Caki2 (cell line): ENCODE measurements at places on chromosomes 4 and X.
A peak's percentile ranks its signal among the peaks of the same experiment; 100 is the strongest.

DNA sequence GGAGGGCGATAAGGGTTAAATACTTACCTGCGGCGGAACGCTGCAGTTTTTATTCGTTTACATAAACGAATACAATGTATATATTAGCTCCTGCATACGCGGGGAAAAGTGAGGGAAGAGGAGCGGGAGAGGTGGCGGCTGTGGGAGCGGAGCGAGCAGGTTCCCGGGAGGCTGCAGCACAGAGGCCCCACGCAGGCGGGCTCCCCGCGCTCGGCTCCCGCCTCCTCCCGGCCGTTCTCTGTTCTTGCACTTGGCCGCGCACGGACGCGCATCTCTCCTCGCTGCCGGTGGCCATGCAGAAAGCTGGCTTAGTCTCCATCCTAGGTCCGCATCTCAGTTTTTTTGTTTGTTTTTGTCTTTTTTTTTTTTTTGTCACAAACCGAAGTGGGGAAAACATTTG, 340.4 kb upstream of the FAT1 start:
- no peak for DNase-seq

DNA sequence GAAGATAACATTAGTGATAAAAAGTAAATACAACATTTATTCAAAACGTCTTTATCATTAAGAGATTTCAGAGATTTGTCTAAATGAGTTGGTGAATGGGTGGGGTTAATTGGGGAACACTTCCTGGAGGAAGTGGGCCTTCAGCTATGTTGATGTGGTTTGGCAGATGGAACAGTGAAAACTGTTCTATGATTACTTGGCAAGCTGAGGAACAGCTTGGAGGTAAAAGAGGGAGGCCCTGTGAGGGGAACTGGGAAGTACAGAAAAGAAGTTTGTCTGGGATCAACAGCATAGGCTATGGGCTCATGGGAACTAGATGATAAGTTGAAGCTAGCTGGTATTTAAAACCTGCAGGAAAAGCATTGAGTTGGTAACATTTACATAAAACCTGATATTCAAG, 26.0 kb downstream of the OCRL start:
- no peak for DNase-seq

DNA sequence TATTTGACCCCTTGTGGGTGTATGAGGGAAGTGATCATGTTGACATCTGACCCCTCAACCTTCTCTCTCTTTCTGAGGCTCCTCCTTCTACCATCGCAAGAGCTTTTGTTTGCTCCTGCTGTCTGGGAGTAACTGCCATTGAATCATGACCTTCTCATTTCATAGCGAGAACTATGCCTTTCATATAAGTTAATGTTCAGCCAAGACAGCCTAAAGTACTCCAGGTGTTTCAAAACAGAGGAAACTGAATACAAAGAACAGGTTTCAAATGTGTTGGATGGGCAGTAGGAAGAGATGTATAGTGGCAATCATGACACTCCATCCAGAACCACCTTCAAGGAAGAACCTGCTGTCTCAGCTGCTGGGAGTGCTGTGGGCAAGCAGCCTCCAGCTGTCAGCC, 403.1 kb downstream of the MID1IP1 start:
- no peak for DNase-seq

DNA sequence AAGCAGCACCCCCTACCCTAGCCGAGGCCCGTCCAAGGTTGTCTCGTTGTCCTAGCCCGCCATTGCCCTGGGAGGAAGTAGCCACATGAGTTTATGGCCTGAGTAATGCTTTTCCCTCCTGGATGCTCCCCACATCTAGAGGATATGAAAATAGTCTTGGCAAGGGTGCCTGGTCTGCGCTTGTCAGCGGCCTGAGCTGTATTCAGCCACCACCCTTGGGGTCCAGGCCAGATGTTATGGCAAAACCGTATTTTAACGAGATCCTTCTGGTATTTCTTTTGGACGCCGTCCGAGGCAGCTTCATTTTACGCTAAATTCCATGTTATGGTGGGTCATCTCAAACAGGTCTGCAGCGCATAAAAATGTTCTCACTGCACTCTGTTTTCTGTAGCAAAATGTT, 89.3 kb downstream of the GPR143 start:
- no peak for DNase-seq

DNA sequence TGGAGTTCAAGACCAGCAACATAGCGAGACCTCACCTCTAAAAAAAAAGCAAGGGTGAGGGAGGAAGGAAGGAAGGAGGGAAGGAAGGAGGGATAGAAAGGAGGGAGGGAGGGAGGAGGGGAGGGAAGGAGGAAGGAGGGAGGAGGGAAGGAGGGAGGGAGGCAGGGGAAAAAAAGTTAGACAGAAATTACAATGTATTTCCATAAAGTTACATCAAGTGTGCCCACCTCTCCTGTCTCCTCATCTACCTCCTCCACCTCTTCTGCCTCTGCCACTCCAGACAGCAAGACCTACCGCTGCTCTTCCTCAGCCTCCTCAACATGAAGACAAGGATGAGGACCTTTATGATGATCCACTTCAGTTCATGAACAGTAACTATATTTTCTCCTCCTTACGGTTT, 8.3 kb downstream of the LIN54 start:
- no peak for DNase-seq

DNA sequence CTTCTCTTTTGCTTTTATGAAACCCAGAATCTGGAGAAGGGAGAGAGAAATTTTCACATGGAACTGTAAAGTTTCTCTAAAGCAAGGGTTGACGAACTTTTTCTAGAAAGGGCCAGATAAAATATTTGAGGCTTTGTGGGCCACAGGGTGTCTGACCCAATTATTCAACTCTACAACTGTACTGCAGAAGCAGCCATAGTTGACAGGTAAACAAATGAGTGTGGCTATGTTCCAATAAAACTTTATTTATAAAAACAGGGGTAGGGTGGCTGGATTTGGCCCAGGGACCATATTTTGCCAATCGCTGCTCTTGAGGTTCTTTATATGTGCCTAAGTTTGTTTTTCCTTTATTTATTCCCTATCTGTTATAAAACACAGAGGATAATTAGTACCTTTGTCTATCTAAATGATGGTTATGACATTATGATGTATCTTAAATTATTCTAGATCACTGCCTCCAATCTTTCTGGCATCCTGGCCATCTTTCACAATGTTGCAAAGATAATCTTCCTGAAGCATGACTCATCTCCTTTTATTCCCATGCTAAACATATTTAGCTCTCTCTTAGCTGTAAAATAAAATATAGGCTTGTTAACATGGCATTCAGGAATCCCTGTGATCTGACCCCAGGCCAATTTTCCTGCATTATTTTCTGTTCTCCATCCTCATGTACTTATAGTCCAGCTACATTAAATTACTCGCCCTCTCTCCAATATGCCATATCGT, 106.8 kb upstream of the CBLL2 start:
- DNase-seq = no peak

DNA sequence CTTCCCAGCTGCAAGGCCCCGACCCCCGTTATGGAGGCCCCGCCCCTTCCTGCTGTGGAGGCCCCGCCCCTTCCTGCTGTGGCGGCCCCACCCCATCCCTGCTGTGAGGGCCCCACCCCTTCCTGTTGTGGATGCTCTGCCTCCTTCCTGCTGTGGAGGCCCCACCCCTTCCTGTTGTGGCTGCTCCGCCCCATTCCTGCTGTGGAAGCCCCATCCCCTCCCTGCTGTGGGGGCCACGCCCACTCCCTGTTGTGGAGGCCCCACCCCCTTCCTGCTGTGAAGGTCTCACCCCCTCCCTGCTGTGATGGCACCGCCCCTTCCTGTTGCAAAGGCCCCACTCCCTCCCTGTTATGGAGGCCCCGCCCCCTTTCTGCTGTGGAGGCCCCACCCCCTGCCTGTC, 104.9 kb upstream of the PSAPL1 start:
- DNase-seq = peak; percentile 94

DNA sequence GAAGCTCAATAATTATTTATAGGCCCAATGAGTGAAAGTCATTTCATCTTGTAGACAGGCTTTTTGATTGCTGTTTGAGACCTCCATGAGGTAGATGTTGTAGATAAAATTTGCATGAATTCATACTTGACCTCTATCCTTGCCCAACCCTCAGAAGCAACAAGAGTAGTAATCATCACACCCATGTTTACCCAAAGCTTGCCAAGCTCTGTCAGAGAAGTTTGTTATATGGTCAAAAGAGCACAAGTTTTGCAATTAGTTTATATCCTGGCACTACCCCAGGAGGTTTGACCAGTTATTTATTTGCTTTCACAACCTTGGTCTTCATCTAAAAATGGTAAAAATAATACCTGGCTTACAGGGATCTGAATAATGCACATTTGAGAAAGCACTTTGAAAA, 20.7 kb downstream of the ADH7 start:
- DNase-seq = no peak

GRCh38 chr4:39715788-39716187, 17.9 kb downstream of the UBE2K start:
- no peak for DNase-seq

- no peak for DNase-seq
Observed at GRCh38 chr4:74613266-74613665, 168.3 kb downstream of the AREG start.

GRCh38 chr4:43351970-43352806, 459.7 kb downstream of the GRXCR1 start:
- DNase-seq = no peak

- DNase-seq = peak; percentile 63
Observed at GRCh38 chr4:186148336-186148975, 42.9 kb upstream of the CYP4V2 start.

GRCh38 chr4:47839259-47839658, 1.4 kb upstream of the CORIN start:
- DNase-seq = no peak

GRCh38 chr4:126993351-126993750, 639.4 kb upstream of the INTU start:
- DNase-seq = no peak

- DNase-seq = no peak
Observed at GRCh38 chrX:46722742-46723568, 36.0 kb downstream of the SLC9A7 start.

- no peak for DNase-seq
Observed at GRCh38 chr4:140769209-140769608, 13.0 kb upstream of the TBC1D9 start.

GRCh38 chr4:3123181-3123671, 48.7 kb downstream of the HTT start:
- DNase-seq = no peak

GRCh38 chrX:8233091-8233490, 62.0 kb upstream of the VCX2 start:
- no peak for DNase-seq

GRCh38 chr4:106017975-106018374, 122.7 kb downstream of the NPNT start:
- no peak for DNase-seq

DNA sequence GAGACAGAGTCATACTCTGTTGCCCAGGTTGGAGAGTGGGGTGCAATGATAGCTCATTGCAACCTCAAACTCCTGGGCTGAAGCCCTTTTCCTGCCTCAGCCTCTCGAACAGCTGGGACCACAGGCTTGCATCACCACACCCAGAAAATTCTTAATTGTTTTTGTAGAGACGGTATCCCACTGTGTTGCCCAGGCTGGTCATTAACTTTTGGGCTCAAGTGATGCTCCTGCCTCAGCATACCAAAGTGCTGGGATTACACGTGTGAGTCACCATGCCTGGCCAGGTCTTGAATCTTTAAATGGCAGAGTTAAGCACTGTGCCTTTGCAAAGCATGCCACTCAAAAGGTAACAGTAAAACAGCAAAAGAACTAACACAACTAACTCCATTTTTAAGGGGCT, 28.6 kb upstream of the BBS12 start:
- DNase-seq = no peak

DNA sequence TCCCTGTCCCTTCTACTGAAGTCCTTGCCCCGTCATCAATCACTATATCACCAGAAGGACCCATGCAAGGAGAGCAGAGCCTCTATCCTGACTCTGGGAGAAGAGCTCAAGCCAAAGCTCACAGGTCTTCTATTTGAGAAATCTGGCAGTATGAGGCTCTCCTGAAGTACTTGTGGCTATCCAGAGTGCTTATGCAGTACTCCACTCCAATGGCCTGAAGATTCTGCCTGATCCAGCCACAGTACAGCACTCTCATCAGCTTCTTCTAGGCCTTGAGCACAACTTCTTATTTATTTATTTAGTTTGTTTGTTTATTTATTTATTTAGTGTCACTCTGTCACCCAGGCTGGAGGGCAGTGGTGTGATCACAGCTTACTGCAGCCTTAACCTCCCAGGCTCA, 13.0 kb downstream of the USP26 start:
- no peak for DNase-seq

DNA sequence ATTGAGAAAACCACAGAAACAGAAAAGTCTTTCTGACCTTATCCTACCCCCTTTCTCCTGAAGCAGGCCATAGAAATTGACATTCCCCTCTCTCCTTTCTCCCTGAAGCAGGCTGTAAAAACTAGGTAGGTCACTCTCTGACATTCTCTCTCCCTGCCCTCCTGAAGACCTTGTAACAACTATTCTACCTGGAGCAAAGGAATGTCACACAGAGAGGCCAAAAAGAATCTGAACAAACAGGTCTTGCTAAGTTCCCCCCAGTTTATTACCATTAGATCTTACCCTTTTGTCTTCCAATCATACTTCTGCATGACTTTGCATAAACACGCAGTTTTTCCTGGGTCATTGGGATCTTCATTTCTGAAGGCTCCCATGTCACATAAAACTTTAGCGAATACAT, 198.3 kb upstream of the GYPA start:
- DNase-seq = no peak

DNA sequence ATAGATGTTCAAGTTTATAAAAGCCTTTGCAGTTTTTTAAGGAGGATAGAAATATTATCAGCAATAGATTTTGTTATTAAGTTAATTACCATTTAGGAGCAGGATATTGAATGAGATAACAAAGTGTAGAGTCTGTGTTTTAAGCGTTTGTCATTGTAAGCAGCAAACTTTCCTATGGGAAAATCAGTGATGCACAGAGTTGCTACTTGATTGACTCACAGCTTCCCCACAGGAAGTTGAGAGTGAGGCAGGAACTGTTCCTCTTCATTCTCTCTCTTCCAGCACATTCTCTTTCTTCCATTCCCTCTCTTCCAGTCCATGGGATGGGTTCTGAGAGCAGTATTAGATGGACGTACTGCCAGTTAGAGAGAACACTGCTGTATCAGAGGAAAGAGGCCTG, 867.7 kb upstream of the AGA start:
- no peak for DNase-seq

DNA sequence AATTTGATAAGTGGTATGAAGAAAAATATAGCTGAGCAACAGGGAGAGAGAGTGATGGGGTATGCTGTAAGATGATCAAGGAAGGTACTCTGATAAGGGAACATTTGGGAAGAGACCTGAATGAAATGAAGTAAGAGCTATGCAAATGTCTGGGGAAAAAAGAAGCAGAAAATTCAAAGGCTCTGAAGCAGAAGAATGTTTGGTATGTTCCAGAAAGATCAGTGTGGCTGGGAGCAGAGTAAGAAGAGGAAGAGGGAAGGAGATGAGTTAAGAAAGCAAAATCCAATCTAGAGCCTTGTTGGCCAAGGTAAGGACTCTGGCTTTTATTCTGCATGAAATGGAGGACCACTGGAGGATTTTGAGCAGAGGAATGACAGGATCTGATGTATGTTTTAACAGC, 90.0 kb downstream of the AWAT2 start:
- DNase-seq = no peak

GRCh38 chr4:168784786-168785461, 225.1 kb downstream of the CBR4 start:
- DNase-seq = peak; percentile 72

- no peak for DNase-seq
Observed at GRCh38 chr4:13601848-13602247, 25.7 kb downstream of the BOD1L1 start.
